ELR (cell line): ENCODE measurements at places on chromosomes 2 and 18.

- no peak for DNase-seq
These were observed 873.0 kb downstream of the CPS1 start for GRCh38 chr2:211429256-211429920.

- DNase-seq, result no peak
These were observed 6.5 kb upstream of the PLA2R1 start for GRCh38 chr2:160068906-160069305.

DNA sequence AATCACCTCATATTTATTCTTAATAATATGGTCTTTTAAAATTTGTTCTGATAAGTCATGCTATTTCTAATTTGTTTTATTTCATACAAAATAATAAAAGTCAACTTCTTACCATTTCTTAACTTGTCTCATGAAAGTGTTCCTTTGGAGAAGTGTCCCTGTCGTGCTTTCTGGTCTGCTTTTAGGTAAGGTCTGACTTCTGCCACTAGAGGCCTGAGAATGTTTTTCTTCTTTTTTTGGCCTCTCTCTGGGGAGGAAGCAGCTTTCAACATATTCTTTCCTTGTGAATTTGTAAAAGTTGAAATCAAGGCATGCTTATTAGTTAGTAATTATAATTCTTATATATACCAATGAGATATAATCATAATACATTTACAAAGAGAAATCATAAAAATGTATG is 39.4 kb downstream of the MAP2 start:
- DNase-seq, result no peak

DNA sequence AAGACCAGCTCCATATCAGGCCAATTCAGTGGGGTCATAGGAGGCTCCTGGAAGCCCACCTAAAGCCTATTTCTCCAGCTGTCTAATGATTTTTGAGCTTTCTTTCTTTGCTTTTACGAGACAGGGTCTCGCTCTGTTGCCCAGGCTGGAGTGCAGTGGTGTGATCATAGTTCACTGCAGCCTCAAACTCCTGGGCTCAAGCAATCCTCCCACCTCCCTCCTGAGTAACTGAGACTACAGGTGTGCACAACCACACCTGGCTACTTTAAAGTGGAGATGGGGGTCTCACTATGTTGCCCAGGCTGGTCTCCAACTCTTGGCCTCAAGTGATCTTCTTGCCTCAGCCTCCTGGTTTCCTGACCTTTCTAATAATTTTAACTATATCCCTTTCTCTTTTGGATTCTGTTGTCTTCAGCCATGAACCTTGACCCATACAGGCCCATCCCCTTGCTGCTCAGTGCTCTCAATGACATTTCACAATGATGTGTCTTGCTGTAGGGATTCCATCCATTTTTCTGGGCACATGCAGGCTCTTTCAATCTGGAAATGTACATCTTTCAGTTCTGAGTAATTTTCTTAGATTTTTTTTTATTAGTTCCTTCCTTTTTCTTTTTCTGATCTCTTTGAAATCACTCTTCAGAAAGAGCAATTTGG is 29.7 kb downstream of the GNLY start:
- no peak for DNase-seq

GRCh38 chr2:25029183-25029554 is 12.7 kb upstream of the EFR3B start:
- no peak for DNase-seq

GRCh38 chr2:145744541-145745386 is 1224.8 kb upstream of the ZEB2 start:
- DNase-seq, result peak; percentile 96

- peak; percentile 28 for DNase-seq
These were observed 6.1 kb downstream of the SP100 start for GRCh38 chr2:230422149-230422548.

- no peak for DNase-seq
These were observed 182.4 kb downstream of the NCK2 start for GRCh38 chr2:105926960-105927678.

DNA sequence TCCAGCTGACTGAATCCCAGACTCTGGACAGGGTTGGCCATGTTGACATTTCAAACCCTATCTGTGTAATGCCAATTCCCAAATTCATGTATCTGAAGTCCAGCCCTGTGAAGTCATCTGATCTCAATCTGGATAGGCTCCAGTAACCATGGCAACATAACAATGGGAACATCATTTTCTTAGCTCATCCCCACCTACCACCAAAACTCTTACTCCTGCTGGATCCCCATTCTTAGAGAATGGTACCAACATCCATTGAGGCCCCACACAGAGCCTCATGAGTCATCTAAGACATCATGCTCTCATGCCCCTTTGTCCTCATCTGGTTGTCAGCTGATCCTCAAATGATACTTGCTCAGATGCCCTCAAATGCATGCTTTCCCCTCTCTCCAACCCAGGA is 58.9 kb upstream of the TEX51 start:
- no peak for DNase-seq

DNA sequence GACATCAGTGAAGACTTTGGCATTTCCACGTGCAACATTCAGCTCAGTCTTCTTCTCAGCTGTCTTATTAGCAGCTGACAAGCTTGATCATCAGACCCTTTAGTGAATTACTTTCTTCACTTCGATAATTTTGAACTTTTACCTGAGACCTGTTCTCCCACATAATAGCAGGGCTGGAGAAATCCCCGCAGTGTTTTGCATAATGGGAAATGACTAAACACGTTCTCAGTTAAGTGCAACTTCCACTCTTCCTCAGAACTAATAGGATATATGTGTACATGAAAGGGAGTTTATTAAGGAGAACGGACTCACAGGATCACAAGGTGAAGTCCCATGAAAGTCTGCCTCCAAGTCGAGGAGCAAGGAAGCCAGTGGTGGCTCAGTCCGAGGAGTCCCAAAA is 28.8 kb upstream of the MBP start:
- no peak for DNase-seq

DNA sequence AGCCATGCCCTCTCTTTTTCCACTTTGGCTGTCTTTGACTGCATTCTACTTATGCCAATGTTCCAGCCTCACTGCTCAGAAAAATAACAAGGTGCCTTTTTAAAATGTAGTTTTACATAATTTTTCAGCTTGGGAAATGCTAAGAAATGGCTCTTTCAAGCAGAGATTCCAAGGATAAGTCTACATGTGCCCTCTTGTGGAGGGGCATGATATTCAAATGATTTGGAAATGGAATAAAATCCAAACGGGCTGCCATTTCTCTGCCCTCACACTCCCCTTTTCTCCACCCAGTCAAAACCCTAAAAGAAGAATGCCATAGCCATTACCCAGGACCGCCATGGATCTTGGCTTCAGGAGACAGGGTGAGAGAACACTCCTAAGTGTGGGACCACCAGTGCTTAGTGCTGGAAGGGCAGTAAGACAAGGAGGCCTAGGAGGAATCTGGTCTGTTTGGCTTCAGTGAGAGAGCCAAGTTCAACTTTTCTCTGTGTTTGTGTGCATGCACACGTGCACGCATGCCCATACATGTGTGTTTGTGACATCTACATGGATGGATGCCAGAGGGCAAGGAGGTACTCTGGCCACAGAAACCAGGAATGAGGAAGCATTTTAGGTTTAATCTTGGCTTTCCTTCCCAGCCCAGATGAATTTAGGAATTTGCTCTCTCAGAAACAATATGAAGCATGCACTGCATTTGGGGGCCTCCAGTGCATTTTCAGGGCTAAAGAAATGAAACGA is 174.0 kb upstream of the SLC14A2 start:
- DNase-seq, result peak; percentile 1

DNA sequence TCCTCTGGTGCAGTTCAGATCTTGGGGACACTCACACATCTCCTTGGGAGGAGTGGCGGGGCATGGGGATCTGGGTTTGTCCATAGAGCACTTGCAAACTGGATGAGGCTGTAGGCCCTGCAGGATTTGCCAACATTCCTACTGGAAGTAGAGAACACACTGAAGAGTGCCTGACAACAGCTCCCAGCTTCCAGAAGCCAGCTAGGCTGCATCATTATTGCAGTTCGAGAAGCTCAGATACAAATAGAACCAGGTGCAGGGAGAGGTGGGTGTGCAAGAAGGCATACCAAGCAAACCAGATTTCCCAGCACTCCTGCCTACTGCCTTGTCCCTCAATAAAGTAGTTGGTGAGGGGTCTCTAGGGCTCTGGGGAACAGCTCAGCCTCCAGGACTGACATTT is 52.5 kb downstream of the RHOB start:
- no peak for DNase-seq

DNA sequence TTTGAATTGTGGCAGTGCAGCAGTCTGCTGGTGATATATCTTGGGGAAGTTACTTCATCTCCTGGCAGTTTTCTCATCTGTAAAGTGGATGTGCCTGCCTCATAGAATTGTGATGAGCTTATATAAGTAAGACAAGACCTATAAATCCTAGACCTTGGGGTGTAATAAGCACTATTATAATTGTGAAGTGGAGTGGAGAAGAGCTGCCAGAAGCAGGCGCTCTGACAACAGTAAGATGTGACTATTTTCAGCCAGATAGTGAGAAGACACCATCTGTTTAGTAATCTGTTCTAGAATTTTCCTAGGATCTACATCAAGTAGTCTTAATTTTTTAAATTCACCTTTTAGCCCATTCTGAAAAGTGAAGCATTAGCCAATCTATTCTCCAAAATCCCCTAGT is 85.6 kb upstream of the TSPYL6 start:
- no peak for DNase-seq
